ENCODE measurements at places on chromosomes 1 and 21.

DNA sequence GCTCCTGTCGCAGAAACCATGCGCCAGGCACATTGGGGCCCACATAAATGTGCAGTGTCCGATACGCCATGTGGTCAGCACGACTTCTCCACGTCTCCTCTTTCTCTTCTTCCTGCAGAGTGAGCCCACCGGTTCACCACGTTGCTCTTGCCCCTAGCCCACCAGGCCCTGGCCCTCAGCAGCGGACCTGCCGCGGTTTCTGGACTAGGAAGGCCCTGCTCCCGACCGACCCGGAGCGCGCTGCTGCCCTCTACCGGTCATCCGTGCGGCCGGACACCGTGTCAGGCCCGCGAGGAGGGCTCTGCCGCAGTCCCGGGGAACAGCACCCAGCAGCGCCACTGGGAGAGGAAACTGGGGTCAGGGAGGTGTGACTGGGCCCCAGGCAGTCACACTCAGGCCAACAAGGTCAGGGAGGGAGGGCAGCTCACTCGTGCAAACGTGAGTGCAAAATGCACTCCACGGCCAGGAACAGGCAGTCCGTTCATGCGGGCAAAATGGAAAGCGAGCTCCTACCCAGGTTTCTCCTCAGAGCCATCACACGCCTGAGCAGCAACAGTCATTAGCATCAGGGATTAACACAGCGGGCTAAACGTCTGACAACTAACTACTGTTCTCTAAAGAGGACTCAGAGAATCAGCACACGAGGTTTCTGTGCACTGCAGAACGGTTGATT lies 13.7 kb downstream of the TLR5 start:
- DNase-seq, result peak; percentile 38

DNA sequence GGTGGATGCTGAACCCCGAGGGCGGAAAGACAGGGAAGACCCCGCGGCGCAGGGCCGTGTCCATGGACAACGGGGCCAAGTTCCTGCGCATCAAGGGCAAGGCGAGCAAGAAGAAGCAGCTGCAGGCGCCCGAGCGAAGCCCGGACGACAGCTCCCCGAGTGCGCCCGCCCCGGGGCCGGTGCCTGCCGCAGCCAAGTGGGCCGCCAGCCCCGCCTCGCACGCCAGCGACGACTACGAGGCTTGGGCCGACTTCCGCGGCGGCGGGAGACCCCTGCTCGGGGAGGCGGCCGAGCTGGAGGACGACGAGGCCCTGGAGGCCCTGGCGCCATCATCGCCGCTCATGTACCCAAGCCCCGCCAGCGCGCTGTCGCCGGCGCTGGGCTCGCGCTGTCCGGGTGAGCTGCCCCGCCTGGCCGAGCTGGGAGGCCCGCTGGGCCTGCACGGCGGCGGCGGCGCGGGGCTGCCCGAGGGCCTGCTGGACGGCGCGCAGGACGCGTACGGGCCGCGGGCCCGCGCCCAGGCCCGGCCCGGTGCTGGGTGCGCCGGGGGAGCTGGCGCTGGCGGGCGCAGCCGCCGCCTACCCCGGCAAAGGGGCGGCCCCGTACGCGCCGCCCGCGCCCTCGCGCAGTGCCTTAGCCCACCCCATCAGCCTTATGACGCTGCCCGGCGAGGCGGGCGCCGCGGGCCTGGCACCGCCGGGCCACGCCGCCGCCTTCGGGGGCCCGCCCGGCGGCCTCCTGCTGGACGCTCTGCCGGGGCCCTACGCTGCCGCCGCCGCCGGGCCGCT lies 20.7 kb downstream of the FOXO6 start:
- no peak for DNase-seq

DNA sequence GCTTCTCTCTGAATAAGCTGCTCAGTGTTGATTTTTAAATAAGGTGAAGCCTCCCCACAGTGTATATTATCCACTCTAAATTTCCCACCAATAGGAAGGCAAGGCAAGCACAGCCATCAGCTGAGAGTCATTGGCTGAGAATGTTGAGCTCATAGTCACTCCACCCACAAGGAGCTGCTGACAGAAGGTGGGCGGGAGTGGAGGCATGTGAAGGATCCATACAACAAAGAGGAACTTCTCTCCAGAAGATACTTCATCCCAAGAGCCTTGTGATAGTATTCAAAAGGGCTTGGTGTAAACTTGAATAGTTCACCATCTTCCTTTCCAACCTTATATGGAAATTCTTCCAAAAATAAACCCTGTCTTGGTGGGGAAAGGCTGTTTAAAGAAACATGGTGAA lies 42.8 kb downstream of the SAMD13 start:
- no peak for DNase-seq

- DNase-seq, result no peak
These were observed 2.9 kb upstream of the INAVA start for GRCh38 chr1:200891774-200892157.

GRCh38 chr1:161915051-161915503 lies 108.6 kb downstream of the OLFML2B start:
- DNase-seq, result no peak

DNA sequence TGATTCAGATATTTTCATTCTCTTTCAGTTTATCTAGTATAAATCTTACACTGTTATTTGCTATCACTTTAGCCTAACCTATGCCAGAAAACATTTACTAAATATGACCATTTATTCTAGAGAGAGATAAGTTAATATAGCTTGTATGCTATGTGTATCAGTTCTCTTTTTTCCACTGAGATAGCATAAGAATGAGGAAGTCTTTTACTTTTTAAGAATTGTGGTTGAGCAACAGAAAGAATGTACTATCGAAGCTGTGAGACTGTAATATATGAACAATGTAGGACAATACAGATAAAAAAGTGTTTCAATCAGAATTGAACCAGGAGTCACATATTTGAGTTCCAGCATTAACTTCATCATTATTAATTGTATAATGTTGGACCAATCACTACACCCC lies 479.9 kb upstream of the PLXNA2 start:
- no peak for DNase-seq

DNA sequence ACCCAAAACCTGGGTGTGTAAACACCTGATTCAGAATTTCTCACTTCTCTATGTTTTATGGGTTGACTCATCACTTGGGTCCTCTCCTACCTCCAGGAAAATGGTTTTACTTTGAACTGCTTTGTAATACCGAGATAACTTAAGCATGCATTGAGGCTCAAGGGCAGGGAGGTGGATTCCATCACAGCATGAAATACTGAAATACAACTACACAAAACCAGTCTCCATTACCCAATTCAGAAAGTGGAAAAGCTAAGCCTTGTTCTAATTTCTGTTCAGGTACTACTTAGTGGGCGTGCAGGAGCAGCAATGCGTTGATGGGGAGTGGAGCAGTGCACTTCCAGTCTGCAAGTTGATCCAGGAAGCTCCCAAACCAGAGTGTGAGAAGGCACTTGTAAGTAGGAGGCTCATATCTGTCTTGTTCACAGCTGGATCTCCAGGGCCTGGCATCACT lies 6.1 kb upstream of the C4BPA start:
- no peak for DNase-seq

DNA sequence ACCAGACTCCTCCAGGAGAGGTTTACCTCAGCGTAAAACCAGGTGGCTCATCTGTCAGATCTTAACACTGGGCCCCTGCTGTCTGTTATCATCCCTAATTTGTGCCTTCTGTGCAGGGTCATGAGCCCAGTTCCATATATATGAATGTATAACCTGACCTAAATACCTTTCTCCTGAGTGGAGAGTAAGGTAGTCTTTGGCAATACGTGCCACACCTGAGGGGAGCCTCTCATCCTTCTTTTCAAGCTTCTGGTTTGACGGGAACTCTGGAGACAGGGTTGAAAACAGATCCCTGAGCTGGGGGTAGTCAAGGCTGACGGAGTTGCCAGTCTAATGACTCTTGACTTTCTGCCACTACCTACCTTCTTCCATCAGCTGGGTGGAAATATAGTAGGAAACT lies 4.1 kb downstream of the SFT2D2 start:
- no peak for DNase-seq

DNA sequence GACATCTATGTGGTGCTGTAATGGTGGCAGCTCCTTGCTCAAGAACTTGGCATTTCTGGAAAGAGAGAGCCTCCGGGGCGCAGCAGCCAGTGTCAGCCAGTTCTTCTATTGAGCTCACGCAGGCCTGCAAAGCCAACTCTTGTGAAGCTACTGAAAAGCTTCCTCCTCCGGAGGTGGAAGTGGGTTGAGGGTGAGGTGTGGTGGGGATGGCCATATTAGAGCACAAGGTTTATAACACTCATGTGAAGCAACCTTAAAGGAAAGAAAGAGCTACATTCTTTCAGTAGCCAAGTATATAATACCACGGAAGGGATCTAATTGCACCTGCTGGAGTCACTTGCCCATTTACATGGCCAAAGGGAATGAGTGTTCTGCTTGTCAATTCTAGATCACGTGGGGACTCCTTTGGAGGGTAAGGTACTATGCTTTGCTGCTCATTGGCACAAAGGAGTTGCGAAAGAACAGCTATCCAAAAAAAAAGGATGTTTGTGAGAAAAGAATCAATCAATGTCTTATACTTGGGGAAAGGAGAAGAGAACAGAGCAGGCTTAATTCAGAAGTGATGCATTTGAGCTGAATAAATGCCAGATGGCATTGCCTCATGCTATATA lies 18.3 kb upstream of the MAP10 start:
- DNase-seq, result no peak
